ENCODE measurements at places on chromosomes 7 and 10.

- no peak for DNase-seq
These were observed 273.8 kb downstream of the RNLS start for GRCh38 chr10:88309365-88309764.

DNA sequence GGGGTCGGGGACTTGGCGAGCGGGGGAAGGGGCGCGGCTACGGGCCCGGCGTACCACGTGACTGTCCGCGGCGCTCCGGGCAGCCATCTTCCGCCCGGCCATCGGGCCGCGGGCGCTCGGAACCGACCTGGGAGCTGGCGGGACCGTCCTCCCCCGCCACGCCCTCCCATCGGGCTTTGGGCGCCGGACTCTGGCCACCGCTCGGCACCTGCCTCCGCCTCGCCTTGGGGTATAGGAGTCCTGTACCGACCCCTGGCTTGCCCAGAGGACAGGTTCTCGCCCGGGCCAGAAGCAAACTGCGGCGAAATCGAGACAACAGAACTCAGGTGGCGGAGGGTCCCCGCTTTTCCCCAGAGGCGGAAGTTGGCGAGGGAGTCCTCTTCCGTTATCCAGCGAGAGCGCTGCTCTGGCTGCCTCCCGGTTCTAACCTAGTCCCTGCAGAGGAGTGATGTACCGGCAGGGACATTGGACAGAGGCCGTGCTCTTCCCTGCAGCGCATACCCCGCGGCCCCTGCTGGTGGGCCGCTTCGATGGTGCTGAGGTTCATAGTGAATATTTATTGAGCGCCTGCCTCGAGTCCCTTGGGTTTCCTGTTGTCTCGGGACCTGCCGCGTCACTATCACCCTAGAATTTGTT, 1.2 kb upstream of the SGMS1 start:
- DNase-seq: no peak

GRCh38 chr7:112449353-112449752, 907 bp upstream of the IFRD1 start:
- no peak for DNase-seq

GRCh38 chr7:5580714-5581395, 157.2 kb upstream of the TNRC18 start:
- no peak for DNase-seq

GRCh38 chr10:120495226-120496009, 38.4 kb downstream of the PLPP4 start:
- no peak for DNase-seq

DNA sequence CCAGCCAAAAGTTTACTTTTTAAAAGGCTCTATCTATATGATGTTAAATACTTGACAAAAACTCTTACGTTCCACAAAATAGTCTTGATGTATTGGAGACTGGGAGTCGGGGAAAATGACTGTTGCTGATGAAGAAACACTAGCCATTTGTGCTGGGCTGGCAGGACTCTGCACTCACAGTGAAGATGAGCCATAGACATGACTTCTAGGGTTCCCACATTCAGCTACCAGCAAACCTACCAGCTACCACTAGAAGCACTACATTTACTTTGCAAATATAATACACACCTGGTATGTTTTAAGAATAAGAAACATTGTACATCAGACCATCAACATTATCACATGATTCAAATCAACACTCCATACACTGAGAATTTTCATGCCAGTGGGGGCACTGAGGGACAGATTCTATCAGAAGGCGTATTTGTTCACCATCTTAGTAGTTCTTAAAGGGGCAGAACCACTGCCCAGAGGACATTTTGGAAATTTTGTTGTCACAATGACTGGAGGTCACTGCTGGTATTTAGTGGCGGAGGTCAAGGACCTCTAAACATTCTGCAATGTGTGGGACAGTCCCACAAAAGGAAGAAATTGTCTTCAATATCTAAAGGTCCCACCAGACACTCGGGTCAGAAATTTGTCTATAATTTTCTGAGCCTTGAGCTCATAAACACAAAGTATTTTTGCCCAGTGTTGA, 52.3 kb downstream of the PARD3 start:
- DNase-seq: no peak

GRCh38 chr10:28343987-28344895, 41.4 kb upstream of the MPP7 start:
- no peak for DNase-seq

DNA sequence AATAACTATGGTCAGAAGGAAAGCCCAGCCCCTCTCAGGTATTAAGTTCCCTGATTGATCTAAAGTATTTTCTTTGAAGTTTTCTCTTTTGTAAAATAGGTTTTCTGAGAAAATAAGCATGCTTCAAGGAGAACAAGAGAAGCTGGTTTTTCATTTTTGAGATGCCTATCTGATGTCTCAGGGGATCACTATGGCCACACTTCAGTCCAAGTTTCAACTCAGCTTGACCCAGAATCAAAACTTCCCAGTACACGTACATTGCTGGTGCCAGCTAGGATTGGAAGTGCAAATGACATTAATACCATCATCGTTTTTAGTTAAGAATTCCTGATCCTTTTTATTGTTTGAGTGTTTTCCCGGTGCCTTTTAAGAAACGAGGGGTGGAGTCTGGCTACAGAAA, 7.2 kb downstream of the ITIH5 start:
- DNase-seq: no peak

- no peak for DNase-seq
These were observed 109.4 kb downstream of the ARHGAP22 start for GRCh38 chr10:48495282-48496045.

DNA sequence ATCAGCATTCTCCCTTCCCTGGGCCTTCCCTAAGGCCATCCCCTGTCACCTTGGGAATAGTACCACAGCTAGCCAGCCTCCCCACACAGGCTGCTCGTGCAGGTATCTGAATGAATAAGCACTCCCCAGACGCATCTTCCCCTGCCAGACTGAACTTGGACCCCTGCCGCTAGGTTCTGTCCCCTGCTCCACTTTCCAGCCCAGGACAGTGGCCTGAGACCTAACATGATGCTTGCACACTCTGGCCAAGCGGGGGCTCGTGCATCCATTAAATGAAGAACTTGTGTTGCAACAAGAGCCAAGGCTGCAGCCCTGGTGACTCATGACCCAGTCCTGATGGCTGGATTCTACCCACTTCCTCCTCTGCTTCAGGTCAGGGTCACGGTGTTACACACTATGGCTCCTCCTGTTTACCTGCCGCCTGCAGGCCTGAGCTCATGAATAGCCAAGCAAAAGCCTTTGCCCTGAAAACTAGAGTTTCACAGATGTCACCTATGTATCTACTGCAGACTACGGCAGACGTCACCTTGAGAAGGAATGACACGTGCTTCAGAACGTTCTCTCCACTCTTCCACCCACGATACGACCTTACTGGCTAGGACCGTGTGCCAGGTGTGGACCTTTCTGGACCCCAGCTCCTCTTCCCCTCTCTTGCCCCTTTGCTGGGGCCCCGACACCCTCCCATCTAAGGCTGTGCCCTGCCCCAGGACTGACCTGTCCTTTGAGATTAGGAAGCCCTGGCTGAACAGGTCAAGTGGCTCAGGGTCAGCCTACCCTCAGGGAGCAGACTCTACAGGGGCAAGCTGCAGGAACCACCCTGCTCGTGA, 6.5 kb downstream of the ASB13 start:
- no peak for DNase-seq

DNA sequence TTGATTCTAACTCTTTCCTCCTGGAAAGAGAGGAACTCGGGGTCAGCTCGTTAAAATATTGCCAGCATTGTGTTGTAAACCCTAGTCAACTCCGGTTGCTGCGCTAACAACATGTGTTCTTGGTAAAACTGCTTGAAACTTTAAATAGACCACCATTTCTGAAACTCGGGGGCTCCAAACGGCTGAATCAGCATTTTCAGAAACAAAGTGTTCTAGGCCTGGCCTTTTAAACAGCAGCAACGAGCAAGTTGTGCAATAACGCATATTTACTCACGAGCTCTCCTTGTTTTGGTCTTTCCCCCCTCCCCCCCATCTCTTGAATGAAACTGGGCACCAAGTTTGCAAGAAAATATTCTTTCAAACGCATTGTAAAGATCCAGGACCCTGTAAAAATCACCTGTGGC, 9.2 kb upstream of the GRB10 start:
- no peak for DNase-seq

DNA sequence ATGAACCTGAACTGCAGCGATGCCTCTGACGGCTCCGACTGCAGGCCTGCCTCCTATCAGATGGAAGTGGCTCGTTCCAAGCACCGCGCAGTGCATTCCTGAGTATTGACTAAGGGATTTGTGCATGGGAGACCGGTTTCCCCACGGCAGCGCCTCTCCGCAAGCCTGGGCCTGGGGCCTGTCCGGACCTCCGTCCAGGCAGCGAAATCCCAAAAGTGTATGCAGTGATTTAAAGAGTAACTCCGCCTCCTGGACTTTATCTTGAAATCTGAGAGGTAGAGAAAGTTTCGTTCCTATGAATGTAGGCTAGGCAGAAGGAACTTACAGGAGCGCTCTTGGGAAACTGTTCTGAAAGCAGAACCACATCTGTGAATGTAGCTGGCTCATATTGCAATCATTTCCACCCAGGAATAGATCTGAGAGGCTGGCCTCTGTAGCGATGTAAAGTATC, 106.2 kb upstream of the CELF2 start:
- no peak for DNase-seq

DNA sequence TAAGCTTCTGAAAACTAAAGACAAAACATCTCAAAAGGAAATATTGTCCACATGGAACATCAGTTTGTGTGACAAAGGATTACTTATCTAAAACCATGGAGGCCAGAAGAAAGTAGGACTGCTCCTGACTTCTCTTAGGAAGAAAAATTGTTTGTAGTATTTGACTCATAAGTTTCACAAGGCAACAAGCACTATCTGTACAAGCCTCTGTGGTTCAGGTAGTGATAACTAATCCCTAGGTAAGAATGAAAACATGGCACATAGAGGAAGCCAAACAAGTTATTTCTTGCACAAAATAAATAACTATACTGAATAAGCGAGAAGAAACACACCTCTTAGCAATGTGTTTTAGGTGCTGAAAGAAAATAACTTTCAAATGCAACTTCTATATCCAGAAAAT, 30.3 kb downstream of the TFPI2 start:
- no peak for DNase-seq

DNA sequence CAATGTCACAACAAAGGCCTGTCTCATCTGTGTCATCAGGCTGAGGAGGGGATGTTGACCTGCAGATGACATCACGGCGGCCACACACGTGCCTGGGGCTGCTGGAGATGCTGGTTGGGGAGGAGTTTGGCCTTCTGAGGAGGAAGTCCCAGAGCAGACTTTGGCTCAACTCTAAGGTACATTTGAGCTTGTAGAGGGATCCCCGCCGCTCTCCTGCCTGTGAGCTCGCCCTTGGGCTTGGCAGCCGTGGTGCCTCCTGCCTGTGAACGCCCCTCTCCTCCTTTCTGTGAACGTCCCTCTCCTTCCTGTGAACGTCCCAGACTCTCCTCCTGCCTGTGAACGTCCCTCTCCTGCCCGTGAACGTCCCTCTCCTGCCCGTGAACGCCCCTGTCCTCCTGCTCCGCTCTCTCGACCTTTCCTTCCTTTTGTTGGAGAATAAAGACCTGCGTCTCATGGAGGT, 176.4 kb downstream of the DNAJB6 start:
- no peak for DNase-seq

DNA sequence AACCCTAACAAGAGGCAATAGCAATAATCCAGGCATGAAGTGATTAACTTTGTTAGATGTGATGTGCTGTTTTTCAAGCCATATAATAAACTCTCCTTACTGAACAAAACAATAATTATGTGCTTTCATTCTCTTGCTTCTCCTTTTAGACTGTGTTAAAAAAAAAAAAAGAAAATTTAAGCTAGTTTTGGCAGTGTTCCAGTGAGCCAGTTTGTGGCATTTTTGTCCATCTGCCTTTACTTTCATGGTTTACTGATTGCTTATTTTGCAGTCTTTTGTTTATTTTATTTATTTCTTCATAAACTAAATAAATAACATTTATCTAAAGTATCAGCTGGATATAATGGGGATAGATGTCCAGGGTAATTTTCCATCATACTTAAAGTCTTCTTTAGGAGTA, 625.3 kb downstream of the CNTNAP2 start:
- no peak for DNase-seq

DNA sequence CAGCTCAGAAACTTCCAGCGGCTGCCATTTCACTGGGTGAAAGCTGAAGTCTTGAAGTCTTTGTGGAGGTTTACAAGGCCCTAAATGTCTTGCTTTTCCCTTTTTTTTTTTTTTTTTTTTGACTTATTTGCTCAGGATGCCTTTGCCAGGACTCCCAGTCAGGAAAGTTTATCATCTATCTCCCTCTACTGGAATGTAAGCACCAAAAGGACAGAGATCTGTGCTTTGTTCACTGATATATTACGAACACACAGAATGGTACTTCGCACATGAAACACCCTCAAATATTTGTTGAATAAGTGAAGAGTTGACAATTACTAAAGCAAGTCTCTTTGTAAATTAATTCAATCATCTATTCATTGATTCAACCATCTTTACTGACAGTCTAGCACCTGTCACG, 23.2 kb downstream of the ABCB4 start:
- no peak for DNase-seq

DNA sequence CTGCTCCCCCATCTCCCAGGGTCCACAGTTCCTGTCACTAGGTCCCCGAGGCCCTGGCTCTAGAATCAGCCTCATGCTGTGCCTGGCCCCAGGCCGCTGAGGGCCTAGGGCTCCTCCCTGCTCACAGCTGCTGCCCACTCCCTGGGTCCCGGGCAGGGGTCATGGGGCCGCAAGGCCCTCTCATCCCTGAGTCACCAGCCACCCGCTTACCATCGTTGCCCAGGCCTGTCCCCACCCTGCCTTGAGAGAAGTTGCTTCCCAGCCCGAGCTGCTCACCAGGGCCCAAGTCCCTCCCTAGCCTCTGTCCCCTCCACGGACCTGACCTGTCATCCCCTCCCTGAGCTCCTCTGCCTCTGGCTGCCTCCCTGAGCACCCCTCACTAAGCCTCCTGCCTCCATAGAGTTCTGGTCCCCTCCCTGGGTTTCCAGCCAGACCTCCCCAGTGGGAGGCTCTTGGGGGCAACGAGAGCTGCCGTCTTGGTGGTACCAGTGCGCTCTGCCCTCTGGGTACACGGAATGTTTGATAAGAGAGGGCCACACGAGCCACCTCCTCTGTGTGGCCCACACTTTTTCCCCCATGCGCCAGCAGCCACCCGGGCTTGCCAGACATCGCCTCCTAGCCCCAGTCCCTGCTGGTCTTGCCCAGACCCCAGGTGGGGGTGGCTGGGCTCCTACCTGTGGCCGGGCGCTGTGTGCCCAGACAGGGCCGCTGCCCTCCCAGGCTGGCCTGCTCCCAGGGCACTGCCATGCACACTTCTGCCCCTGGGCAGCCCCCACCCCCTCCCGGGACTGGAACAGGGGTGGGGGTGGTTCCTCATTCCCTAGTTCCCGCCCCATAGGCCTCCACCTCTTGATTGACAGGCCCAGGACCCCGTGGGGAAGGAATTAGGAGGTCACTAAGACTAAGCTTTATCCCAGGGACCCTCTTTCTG, 21.3 kb downstream of the MLXIPL start:
- no peak for DNase-seq

- DNase-seq: no peak
These were observed 26.2 kb downstream of the FKBP6 start for GRCh38 chr7:73354196-73354595.

- no peak for DNase-seq
These were observed 178.8 kb downstream of the ARL4A start for GRCh38 chr7:12866207-12866606.

Measured in stimulated activated CD4-positive, alpha-beta T cell treated with anti-CD3 and anti-CD28 coated beads, Interleukin-1b, Interleukin-23, amount 100 ng/mL, for 1 hour (primary cell).